ENCODE measurements at places on chromosomes 11 and 22.

DNA sequence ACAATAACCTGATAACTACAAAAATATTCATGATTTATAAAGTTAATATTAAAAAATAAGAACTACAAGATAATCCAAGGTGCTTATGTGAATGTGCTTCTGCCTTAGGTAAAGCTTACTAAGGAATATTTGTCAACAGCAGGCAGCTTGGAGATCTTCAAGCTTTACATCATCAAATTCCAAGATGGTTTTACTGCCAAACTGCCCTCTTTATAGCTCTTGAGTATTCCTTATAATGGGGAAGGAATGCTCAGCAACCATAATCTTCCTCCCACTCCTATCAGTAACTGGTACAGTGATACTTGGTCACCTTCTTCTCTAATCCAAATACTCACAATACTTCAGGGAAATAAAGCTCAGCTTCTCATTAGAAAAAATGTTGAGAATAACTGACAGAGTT is 30.1 kb downstream of the SBF2 start:
- DNase-seq: peak; percentile 79

GRCh38 chr11:65859812-65860277 is 388 bp upstream of the MUS81 start:
- no peak for DNase-seq

DNA sequence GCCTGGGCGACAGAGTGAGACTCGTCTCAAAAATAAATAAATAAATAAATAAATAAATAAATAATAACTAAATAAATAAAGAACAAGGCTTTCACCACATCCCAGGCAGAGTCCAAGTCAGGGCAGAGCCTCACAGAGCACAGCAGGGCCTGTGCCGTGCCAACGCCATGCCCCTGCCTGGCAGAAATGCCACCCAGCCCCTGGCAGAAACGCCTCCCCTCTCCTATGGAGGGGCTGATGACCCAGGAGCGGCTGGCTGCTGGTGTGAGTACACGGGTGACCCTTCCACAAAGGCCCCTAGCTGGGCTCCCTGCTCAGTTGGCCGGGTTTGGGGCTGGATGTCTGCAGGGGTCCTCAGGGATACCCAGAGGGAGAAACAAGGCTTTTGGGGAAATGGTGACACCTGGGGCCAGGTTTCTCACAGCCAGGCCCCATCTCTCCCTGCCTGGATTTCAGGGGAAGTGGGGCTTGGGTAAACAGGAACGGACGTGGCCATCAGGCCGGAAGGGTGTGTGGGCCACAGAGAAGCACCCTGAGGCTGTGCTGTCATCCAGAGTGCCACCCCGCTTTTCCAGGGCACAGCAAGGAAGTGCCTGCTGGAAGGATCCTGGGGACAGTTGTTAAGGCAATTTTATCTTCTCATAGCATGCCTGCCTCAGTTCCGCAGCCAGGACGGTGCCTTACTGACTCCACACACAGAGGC is 5.1 kb downstream of the BID start:
- no peak for DNase-seq

DNA sequence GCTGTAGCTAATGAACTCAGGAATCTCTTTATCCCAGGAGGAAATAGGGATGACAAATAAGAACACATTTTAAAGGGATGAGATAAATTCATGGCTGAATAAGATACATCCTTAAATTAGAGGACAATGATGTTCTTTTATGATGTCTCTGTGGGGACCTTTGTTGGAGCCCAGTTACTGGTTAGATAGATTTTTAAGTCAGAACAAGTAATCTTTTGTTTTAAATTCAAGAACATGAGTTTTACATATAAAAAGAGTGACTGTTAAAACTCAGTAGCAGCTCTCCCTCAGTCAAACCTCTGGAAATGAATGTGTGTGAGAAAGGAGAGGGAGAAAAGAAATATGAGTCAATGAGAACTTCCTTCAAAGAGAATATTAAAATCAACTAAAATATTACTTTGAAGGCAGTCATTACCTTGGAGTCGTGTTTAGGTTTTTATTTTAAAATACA is 241.6 kb downstream of the SWAP70 start:
- peak; percentile 70 for DNase-seq

- DNase-seq: no peak
These were observed 1.2 kb upstream of the CCDC117 start for GRCh38 chr22:28771195-28771791.

DNA sequence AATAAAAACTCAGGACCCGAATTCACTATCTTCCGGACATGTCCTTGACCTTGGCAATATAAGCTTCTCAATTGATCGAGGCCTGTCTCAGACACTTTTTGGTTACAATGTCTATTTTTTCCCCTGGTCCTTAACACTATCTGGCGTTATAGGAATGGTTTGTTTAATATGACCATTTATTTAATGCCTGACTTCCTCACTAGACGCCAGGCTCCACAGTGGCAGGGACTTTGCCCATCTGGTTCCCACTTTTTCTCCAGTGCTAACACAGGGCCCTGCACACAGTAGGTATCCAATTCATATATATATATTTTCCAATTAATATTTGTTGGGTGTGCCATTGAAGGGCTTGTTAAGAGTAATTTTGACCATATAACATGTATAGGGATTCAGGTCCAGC is 7.9 kb upstream of the CBX6 start:
- DNase-seq: no peak

DNA sequence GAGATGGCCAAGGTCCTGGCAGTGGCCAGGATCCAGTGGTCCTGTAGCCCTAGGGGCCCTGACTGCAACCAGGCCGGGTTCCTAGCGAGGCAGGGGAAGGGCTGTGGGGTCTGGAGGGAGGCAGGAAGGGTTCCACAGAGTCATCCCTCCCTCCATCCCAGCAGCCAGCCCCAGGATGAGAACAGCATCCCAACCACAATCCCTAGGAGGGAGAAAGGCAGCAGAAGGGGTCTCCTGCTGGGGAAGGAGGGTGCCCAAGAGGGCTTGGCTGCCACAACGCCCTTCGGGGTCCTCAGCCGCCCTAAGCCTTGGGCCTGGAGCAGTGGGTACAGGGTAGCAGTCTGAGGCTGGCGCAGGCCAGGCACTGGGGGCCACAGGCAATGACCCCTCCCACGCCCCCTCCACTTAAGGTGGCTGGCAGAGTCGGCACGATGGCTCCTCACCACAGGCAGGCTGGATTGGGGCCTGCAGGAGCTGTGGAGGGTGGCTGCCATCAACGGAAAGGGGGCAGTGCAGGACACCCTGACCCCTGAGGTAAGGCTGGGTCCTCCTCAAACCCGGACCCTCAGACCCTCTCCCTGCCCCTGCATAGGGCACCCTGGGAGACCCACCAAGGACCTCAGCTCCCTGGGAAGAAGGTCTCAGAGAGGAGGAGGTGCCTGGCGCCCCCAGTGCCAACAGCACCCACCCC is 7.2 kb downstream of the SLC22A12 start:
- no peak for DNase-seq

DNA sequence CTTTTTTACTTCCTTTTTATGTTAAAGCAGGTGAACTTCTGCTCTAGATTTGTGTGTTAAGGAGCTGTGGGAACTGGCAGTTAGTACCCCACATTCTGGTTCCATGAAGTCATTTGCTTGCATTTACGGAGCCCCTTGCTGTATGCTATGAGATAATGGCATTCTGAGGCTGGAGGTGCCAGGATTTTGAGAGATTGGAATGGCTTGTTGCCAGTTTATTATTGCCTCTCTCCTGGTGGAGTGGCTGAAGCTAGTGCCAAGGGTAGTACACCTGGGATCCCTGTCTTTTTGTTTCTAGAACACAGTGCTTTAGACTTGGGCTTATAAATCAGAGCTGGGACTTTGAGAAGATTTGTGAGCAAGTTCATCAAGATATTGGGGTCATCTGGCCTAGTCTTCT is 73.8 kb downstream of the STIM1 start:
- no peak for DNase-seq

DNA sequence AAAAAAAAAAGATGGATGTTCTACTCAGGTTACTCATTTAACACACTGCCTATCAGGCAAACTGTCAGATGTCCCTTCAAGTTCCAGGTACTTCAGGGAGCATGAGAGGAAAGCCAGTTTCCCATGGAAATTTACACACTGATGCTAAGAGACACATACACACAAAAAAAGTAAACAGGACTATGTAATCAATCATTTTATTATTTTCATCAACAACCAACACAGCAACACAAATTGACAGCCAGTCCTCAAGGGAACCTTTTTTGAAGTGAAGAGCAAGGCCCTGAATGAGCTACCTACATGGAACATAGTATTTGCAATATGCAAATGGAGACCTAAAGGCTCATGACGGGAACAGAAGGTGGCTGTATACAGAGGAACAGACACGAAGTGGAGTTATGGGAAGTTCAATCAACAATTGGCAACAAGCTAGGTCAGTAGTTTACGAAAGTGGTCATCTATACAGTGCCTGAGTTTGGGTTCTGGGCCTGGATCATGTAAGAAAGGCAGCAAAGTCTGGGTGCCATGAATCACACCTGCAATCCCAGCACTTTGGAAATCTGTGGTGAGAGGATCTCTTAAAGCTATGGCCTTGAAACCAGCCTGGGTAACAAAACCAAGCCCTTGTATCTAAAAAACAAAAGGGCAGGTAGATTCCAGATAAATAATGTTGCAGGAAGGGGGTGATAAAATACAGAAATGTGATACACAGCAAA is 12.6 kb upstream of the WDR74 start:
- DNase-seq: no peak

- no peak for DNase-seq
These were observed 47.5 kb downstream of the LINC01488 start for GRCh38 chr11:69529001-69529400.

GRCh38 chr22:21710156-21710555 is 25.4 kb downstream of the YPEL1 start:
- DNase-seq: no peak

DNA sequence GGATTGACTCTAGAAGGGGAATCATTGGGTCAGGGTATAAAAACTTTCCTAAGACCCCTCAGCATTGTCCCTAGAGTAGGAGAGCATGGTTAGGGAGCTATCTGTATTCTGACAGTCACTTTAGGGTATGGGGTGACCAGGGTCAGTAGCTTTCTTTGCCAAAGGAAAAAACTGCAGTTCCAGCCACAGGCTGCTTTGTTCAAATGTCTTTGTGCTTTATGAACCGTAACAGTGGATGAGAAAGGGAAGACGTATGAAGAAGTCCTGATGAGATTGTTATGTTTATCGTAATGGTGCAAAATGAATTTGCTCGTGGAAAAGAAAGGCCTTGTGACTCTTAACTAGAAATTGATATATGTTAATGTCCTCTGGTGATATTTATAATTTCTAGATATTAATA is 30.0 kb downstream of the CYB5R2 start:
- no peak for DNase-seq

- DNase-seq: peak; percentile 36
These were observed 3.9 kb upstream of the PLA2G3 start for GRCh38 chr22:31144223-31144622.

DNA sequence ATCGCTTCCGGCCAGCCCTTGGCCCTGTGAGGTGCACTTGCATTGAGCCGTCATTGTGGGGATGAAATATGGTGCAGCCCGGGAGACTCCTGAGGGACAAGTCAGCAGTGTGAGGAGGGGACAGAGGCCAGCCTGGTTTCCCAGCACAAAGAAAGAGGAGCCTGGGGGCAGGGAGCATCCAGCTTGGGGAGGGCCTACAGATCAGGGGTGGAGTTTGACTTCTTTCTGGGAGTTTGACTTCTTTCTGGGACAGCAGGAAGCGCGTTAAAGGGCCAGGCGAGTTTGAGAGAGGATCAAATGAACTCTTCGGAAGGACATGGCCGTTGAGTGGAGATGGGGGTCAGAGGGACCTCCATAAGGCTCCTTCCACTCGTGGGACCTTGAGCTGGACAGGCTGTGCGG is 91.9 kb downstream of the LRRC32 start:
- DNase-seq: no peak

- no peak for DNase-seq
These were observed 69.1 kb downstream of the SMCO4 start for GRCh38 chr11:93474123-93474522.

GRCh38 chr22:38088629-38089473 is 4.9 kb upstream of the SLC16A8 start:
- DNase-seq: peak; percentile 27

DNA sequence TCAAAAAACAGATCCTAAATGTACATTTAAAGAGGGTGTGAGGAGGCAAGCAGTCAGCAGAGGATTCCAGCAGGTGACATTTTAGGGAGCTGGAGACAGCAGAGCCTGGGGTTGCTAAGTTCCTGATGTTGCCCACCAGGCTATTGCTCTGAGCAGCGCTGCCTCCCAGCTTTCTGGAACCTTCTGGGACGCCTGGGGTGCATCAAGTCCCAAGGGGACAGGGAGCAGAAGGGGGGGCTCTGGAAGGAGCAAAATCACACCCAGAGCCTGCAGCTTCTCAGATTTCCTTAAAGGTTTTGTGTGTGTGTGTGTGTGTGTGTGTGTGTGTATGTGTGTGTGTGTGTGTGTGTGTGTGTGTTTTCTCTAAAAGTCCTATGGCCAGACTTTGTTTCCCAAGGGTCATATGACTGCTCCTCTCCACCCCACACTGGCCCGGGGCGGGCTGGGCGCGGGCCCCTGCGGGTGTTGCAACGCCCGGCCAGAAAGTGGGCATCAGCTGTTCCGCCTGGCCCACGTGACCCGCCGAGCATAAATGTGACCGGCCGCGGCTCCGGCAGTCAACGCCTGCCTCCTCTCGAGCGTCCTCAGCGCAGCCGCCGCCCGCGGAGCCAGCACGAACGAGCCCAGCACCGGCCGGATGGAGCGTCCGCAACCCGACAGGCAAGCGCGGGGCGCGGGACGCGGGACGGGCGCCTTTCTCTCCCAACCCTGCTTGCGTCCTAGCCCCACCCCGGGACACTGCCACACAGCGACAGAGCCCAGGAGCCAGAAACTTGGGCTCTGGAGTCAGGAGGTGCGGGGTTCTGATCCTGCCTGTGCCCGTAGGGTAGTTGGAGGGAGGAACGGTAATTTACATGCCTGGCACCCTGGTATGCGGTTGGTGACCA is at the start of gene HMOX1:
Gene HMOX1 (plus strand): TSS at position 560 of the 887 bp plus-strand sequence. CDS start 78 bp downstream, at position 638.
- DNase-seq: peak; percentile 94

- DNase-seq: no peak
These were observed 907.5 kb upstream of the CCDC90B start for GRCh38 chr11:84193706-84194105.

DNA sequence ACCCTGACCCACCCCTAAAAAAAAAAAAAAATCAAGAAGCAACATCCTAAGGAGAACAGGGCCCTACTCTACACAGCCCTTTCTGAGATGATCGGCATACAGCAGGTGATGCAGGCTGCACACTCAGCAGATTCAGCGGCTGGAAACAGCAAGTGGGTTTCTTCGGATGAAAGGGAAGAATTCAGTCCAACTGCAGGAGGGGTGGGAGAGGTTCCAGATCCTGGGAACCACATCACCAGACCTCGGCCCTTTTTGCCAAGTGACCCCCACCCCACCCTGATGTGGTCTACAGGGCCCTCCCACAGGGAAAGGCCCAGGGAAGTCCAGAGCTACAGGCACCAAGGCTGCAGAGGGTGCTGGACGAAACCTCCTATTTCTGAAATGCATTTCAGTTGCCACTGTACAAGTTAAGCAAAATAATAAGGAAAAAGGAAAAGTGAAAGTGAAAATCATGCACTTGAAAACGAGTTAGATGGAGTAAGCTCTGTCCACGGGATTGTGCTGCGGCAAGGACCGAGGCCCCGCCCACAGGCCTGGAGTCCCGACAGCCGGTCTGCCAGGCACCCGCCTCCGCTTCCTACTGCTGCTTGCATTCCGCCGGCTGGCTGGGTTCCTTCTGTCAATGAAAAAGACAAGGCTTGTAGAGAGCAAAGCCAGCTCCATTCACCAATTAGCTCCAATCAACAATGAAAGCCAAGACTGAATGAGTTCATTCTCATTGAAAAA is 16.0 kb upstream of the PHLDA2 start:
- DNase-seq: peak; percentile 89

- DNase-seq: no peak
These were observed 122.4 kb upstream of the OR9Q1 start for GRCh38 chr11:57901278-57901677.

- DNase-seq: no peak
These were observed 8.9 kb downstream of the TMPRSS6 start for GRCh38 chr22:37100589-37101127.
